ENCODE measurements at places on chromosomes 2 and 18. TPM values are rescaled to one million over a fixed set of nuclear protein-coding genes. Genes with fewer than 3 reads are reported as not detected.

ANKRD29 gene
- 4.9 TPM for total RNA-seq

MSTN gene
- 0.19 TPM for total RNA-seq

CYP27A1 gene
- total RNA-seq: 23.7 TPM

PARD6G gene
- 25.0 TPM for total RNA-seq

SGO2 gene
- 5.5 TPM for total RNA-seq

PXDN gene
- 415 TPM for total RNA-seq

GAL3ST2 gene
- not detected for total RNA-seq

C2orf15 gene
- total RNA-seq: under 0.01 TPM

DCDC2C gene
- total RNA-seq: not detected

DYNAP gene
- total RNA-seq: not detected

CIB4 gene
- not detected for total RNA-seq

PPP1R7 gene
- 39.6 TPM for total RNA-seq

ABCA12 gene
- under 0.01 TPM for total RNA-seq

GALNT14 gene
- 0.13 TPM for total RNA-seq

LYG1 gene
- 0.57 TPM for total RNA-seq

CD8B gene
- not detected for total RNA-seq

NYAP2 gene
- total RNA-seq: not detected

MOGAT1 gene
- not detected for total RNA-seq

DPYSL5 gene
- total RNA-seq: not detected

PJVK gene
- total RNA-seq: 0.32 TPM

SAG gene
- not detected for total RNA-seq

TMEM37 gene
- total RNA-seq: 0.49 TPM

CTAGE1 gene
- not detected for total RNA-seq

Data from bladder microvascular endothelial cell (primary cell).